Muscle of arm (tissue), 14 donors: ENCODE measurements at places on chromosomes 6 and 20.

- DNase-seq: no peak
Measured at GRCh38 chr6:117555262-117555849, 47.0 kb downstream of the GOPC start.

- DNase-seq: no peak
Measured at GRCh38 chr6:134002821-134003220, 49.6 kb downstream of the SLC2A12 start.

DNA sequence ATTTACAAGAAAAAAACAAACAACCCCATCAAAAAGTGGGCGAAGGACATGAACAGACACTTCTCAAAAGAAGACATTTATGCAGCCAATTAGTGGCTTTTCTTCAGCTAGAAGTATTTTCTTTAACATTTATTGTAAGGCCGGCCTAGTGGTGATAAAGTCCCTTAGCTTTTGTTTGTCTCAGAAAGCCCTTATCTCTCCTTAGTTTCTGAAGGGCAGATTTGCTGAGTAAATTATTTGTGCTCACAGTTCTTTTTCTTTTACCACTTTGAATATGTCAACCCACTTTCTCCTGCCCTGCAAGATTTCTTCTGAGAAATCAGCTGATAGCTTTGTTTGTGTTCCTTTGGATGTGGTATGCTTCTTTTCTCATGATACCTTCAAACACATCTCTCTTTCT lies 344.0 kb upstream of the SYNCRIP start:
- no peak for DNase-seq

DNA sequence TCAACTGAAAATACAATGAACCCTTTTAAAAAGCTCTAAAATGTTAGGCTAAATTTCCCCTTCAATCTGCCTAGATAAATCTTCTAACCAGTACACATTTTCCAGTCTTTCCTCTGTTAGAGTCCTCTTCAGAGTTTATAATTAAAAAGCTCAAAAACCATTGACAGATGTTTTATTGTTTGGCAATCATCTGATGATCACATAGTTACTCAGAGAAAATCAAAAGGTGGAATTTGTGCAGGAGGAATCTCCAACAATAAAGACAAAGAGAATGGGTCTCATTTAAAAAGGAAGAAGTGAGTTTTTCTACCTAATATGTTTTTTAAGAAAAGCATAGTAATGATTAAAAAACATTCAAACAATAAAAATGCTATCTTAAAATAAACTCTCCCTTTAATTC lies 3.1 kb downstream of the TRAPPC3L start:
- no peak for DNase-seq

DNA sequence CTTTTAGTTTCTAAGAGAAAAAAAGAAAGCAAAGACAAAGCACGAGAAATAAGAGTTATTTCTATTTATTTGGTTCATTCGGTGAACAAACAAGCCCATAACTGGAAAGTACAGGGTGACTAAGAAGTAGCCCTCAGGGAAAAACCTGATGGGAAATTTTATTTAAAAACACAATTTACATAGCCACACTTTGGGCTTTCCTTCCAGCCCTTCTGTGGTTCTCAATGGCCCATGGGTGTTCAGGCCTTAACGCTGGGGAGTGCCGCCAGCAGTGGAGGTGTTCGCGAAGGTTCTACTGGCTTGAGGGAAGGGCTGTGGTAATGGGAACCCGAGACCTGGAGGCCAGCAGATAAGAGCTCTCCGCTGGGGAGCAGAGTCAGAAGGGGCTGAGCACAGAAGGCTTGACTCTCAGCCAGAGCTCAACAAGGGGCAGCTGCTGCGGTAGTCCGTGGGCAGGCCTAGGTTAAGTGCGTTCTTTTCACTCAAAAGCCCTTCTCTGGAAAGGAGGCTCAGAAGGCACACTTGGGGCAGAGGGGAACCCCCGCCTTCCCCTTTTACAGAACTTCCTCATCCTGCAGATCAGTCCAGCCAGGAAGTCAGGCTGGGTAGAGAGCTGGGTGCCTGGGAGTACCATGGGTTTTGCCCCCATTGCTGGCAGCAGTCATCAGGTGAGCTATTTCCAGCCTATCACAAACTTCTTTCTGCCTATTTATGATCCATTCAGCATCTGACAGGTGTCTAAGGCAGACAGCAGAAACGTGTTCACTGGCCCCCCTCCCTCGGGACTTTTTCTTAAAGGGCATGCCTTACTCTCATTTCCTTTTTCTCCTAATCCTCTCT lies 8.8 kb upstream of the CD83 start:
- no peak for DNase-seq

GRCh38 chr6:91267246-91267645 lies 680.4 kb upstream of the MAP3K7 start:
- no peak for DNase-seq

GRCh38 chr20:48538856-48539255 lies 288.9 kb downstream of the PREX1 start:
- no peak for DNase-seq
